ENCODE measurements at places on chromosomes 12 and 14. TPM values are rescaled to one million over a fixed set of nuclear protein-coding genes. Genes with fewer than 3 reads are reported as not detected.

GRCh38 chr12:97275256-97275655 is 187.3 kb upstream of the RMST start:
- H3K27ac ChIP-seq = no peak overlapping the region
- H3K36me3 ChIP-seq = no peaks in the 10 kb centered on the region
- no peak overlapping the region for H3K4me3 ChIP-seq
- peak; percentile 8 for DNase-seq

DNA sequence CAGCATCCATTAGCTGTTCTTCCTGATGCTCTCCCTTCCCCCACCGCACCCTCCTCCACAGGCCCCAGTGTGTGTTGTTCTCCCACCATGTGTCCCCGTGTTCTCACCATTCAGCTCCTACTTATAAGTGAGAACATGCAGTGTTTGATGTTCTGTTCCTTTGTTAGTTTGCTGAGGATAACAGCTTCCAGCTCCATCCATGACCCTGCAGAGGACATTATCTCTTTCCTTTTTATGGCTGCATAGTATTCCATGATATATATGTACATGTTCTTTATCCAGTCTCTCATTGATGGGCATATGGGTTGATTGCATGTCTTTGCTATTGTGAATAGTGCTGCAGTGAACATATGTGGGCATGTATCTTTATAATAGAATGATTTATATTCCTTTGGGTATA is 9.0 kb downstream of the ATF1 start:
- no peak overlapping the region for H3K27ac ChIP-seq
- H3K4me3 ChIP-seq = no peak overlapping the region
- no peak for DNase-seq
- H3K27me3 ChIP-seq = no peaks in the 10 kb centered on the region
- peaks cover 3% of the 10 kb centered on the region for H3K36me3 ChIP-seq

DNA sequence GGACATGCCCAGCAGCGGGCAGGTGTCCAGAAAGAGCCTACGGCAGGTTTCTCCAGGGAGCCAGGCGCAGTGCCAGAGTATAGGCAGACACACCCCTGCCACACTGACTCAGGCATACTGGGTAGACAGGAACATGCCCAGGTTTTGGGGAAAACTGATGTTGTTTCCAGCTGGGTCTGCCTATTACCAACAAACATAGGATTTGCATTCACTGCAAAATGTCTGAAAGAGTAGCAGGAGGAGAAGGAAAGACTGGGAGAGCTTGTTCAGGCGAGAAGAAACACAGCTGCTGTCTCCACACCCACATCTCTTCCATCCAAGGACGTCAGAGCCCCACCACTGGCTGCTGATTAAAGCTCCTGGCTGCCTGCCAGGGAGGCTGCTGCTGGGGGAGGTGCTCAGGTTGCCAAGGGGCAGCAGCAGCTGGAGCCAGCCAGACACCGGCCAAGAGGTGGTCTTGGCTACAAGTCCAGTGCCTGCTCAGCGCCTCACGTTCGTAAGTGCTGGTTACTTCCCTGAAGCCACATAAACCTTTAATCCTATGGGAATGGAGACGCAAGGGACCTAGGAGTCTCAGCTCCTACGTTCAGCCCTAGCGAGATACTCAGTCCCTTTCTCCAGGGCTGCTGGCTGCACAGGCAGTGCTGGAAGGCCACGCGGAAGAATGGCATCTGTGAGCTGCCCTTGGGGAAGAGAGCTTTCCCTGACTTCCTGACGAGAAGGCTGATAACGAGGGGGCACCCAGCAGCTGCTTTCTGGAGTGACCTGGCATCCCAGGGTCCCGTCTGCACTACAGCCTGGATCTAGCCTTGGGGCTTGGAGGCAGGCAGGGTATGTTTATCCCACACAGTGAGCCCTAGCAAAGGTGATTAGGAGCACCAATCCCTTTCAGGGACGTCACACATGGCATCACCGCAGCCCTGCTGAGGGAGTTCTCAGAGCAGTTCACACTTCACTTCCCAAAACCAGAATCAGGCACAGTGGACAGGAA is 58.1 kb downstream of the PLEKHG3 start:
- H3K27ac ChIP-seq = no peak overlapping the region
- DNase-seq = peak; percentile 93
- H3K4me3 ChIP-seq = no peak overlapping the region
- no peaks in the 10 kb centered on the region for H3K27me3 ChIP-seq
- no peaks in the 10 kb centered on the region for H3K36me3 ChIP-seq
- peaks cover 53% of the 10 kb centered on the region for H3K4me1 ChIP-seq

DNA sequence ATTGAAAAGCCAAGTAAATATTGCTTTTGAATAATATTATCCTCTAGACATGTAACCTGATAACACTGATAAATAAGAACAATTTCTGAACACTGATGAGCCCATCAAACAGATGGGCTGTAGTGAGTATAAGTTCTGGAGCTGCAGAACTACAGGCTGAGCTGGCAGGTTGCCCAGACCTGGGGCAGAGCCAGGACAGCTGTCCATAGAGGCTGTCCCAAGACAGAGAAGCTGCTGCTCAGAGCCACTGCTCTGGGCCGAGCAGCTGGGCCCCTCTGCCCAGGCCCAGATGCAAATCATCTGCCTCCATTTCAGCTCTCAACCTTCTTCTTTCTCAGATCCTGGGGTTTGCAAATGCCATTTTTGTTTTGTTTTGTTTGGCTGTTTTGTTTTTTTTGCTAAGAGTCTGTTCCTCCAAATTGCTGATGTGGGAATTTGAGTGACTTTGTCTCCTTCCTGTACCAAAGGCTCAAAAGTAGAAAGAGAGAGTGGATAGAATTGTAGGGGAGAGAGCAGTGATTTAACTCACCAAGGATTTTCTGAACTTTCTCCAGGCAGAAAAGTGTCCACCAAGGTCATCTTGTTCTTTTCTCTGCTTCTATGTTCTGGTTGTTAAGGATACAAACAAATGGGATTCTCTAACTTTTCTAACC is 4.0 kb upstream of the TESPA1 start:
- no peaks in the 10 kb centered on the region for H3K4me1 ChIP-seq
- H3K27ac ChIP-seq = no peak overlapping the region
- peak; percentile 89 for DNase-seq
- H3K4me3 ChIP-seq = no peak overlapping the region

DNA sequence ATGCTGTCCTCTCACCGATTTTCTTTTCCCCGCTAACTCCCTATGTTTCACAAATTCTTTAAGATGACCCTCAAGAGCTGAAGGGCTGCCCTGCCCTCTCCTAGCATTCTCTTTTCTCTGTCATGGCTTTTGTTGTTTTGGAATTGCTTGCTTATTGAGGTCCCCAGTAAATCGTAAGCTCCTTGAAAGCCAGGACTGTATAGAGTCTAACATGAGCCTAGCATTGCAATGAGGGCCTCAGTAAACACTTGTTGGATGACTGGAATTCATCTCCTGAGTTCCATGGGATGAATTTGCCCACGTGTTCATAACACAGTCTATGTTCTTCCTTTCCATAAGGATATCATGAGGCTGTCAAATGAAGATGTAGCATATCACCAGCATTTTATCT is 92.2 kb downstream of the APAF1 start:
- no peak overlapping the region for H3K4me3 ChIP-seq
- no peak overlapping the region for H3K27ac ChIP-seq
- H3K27me3 ChIP-seq = no peaks in the 10 kb centered on the region
- peaks cover 14% of the 10 kb centered on the region for H3K4me1 ChIP-seq

DNA sequence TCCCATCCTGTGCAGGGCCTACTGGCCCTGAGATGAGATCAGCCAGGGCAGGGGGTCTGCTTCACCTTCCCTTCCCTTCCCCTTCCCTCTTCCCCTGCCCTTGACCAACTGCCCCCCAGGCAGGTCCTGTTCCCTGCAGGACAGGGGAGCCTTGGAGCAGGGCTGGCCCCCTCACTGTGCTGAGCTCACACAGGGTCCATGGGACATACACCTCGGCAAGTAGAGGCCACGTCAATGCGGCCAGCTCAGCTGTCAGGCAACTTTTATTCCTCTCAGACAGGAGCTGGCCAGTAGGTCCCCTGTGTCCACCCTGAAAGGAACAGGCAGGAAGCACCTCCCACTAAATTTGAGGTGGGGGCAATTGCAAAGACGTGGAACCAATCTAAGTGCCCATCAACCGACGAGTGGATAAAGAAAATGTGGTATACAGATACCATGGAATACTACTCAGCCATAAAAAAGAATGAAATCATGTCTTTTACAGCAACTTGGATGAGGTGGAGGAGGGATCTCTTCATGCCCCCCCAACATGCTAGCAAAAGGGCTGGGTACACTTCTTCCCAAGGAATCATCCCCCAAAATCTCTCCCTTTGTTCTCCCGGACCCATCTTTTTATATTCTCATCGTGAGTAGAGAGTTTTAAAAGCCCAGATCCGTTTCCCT is 148.7 kb downstream of the BCL11B start:
- peaks cover 5% of the 10 kb centered on the region for H3K27me3 ChIP-seq
- H3K36me3 ChIP-seq = no peaks in the 10 kb centered on the region
- no peaks in the 10 kb centered on the region for H3K4me1 ChIP-seq
- DNase-seq = no peak

DNA sequence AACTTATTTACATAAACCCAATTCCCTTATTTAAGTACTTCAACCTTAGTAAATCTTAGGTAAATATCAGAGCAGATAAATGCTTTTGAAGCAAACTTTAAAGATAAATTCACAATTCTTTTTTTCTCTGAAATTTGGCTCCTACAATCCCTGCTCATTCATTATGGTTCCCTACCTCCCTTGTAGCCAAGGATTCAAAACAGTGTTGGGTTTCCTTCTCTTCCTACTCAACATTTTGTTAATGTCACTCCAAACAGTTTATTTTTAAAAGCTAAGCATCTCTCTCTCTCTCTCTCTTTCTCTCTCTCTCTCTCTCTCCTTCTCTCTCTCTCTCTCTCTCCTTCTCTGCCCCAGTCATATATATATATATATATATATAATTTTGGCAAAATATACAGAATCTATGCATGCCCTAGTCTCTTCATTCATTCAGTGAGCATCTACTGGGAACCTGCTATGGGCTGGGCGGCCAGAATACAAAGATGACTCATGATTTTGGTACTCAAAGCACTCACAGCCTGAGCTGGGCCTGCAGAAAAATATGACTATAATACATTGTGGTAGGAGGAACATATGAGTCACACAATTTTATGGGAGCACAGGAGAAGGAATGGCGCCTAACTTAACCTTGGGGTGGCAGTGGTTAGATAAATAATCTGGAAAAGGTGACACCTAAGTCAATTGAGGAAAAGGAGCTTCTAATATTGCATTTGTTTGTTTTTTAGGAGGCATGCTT is 123.7 kb upstream of the DHRS4 start:
- DNase-seq = no peak
- H3K27me3 ChIP-seq = no peaks in the 10 kb centered on the region
- H3K27ac ChIP-seq = no peak overlapping the region

DNA sequence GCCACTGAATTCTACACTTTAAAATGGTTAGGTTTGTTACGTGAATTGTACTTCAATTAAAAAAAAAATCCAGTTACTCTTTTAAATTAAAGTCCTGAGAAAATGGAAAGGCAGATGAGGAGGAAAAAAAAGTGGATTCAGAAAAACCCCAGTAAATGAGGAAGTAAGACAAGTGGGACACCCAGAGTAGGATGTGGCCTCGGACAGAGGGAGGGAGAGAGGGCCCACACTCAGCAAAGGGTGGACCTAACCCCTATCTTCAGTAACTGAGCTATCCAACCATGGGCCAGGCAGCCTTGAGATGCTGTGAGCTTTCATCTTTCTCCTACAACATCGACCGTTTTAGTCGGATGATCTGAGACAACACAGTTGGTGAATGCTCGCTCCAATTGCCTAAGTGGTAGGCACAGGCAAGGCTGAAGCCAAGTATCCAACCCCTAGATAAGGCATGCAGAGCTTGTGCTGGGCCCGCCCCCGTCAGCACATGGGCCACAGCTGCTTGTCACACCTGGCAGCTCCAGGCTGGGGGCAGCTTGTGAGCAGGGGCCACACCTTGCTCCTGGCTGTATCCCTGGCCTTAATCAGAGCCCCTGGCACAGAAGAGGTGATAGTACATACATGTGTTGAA is 142.1 kb downstream of the TTC7B start:
- no peak overlapping the region for H3K4me3 ChIP-seq
- no peak overlapping the region for H3K27ac ChIP-seq
- no peaks in the 10 kb centered on the region for H3K27me3 ChIP-seq

- no peaks in the 10 kb centered on the region for H3K27me3 ChIP-seq
- no peak overlapping the region for H3K4me3 ChIP-seq
- H3K27ac ChIP-seq = no peak overlapping the region
- DNase-seq = no peak
Measured at GRCh38 chr14:77593501-77593961, 22.9 kb downstream of the SPTLC2 start.

- H3K4me3 ChIP-seq = no peak overlapping the region
- no peak for DNase-seq
- no peaks in the 10 kb centered on the region for H3K36me3 ChIP-seq
- no peaks in the 10 kb centered on the region for H3K27me3 ChIP-seq
Measured at GRCh38 chr12:110105986-110106385, 18.2 kb upstream of the IFT81 start.

GRCh38 chr14:77615361-77616132 is 890 bp downstream of the SPTLC2 start:
- H3K4me3 ChIP-seq = peak overlapping the region; percentile 97
- DNase-seq = no peak
- H3K4me1 ChIP-seq = peaks cover 7% of the 10 kb centered on the region
- no peaks in the 10 kb centered on the region for H3K27me3 ChIP-seq
- peak overlapping the region; percentile 90 for H3K27ac ChIP-seq

- H3K4me3 ChIP-seq = no peak overlapping the region
- no peak for DNase-seq
- no peaks in the 10 kb centered on the region for H3K4me1 ChIP-seq
- H3K36me3 ChIP-seq = no peaks in the 10 kb centered on the region
Measured at GRCh38 chr12:5139751-5140150, 96.1 kb downstream of the KCNA5 start.

VRTN gene
- total RNA-seq = not detected

GALNT6 gene
- total RNA-seq = 7.4 TPM

FOXN4 gene
- total RNA-seq = 0.25 TPM

PZP gene
- 3.8 TPM for total RNA-seq

FGD4 gene
- 35.1 TPM for total RNA-seq

KRT77 gene
- not detected for total RNA-seq

KLHL33 gene
- 0.25 TPM for total RNA-seq

SERPINA10 gene
- total RNA-seq = not detected

CCNB1IP1 gene
- total RNA-seq = 28.9 TPM

KCNMB4 gene
- 8.7 TPM for total RNA-seq

SPX gene
- total RNA-seq = 24.0 TPM

KRT6C gene
- total RNA-seq = not detected
